ENCODE measurements at places on chromosomes 12 and 14.

GRCh38 chr14:67490196-67490595 lies 1.7 kb upstream of the TMEM229B start:
- no peak for DNase-seq

GRCh38 chr14:100967930-100968329 lies 64.4 kb upstream of the RTL1 start:
- no peak for DNase-seq

DNA sequence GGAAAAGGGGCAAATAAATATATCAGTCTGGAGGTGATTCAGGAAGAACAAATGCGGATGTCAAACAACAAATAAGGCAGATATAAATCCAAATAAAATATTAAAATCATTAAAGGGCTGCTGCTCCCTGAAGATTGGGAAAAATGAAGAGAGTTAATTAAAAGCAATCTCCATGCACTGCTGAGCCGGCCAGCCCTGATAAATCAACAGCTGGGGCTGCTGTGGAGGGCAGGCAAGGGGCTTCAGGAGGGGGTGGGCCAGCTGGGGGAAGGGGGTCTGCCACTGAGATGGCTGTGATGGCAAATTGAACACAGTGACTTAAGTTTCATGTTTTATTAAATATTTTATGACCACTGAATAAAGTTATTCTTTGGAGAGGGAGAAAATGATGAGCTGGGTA lies 12.4 kb downstream of the DPF3 start:
- DNase-seq, result no peak

- no peak for DNase-seq
Observed at GRCh38 chr12:14111230-14111865, 129.9 kb upstream of the GRIN2B start.

DNA sequence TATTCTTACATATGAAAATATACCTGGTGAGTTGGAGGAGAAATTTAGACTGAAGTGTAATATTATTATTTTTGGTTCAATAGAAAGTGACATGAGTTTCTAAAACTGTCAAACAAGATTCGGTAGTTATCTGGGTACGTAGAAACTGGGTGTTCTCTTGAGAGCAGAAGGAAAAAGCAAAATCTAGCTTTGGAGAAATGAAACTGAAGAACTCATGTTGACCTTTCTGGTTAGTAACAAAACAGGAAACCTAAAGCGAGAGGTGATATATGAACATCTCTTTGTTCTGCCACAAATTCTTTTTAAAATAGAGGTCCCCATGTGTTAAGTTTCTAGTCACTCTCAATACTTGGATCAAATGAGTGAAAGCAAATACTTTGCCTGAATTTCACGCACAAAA lies 401.7 kb downstream of the TRHDE start:
- DNase-seq, result no peak

DNA sequence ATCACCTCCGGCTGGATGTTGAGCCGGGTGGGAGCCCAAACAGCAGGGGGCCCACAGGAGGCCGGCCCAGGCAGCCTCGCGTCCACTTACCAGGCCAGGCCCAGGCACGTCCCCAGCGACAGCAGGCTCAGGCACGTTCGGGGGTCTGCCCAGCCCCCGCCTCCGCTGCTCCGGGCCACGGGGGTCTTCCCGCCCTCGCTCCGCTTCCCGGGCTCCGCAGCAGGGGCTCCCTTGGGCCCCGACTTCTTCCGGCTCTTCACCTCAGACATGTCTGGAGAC lies 216 bp downstream of the IKBIP start:
- no peak for DNase-seq

Data from activated CD4-positive, alpha-beta T cell treated with anti-CD3 and anti-CD28 coated beads for 1 hour (primary cell).